Pulmonary artery endothelial cell (primary cell): ENCODE measurements at places on chromosomes 12 and 14. TPM values are rescaled to one million over a fixed set of nuclear protein-coding genes. Genes with fewer than 3 reads are reported as not detected.

Gene REP15
- total RNA-seq = 1.3 and 3.0 TPM in 2 replicates

Gene MGST1
- total RNA-seq = 32.8 and 62.1 TPM in 2 replicates

Gene POLE2
- 14.8 and 18.2 TPM in 2 replicates for total RNA-seq

Gene TAS2R31
- 2.6 and 3.2 TPM in 2 replicates for total RNA-seq

Gene TECPR2
- 11.8 and 13.4 TPM in 2 replicates for total RNA-seq

Gene TMEM233
- 0.73 and 1.2 TPM in 2 replicates for total RNA-seq

Gene SLC17A8
- not detected in 2 replicates for total RNA-seq

Gene GPX2
- not detected in 2 replicates for total RNA-seq

Gene SPX
- 0.07 TPM in 1 of 2 replicates, not detected in the other for total RNA-seq

Gene TCP11L2
- 26.1 and 27.4 TPM in 2 replicates for total RNA-seq

Gene PAX9
- not detected in 2 replicates for total RNA-seq
